ENCODE measurements at places on chromosomes 13 and 19.
A peak's percentile ranks its signal among the peaks of the same experiment; 100 is the strongest.

GRCh38 chr13:100533588-100534041 is 55.0 kb downstream of the GGACT start:
- no peak for DNase-seq

GRCh38 chr19:56660381-56661107 is 11.0 kb downstream of the ZNF835 start:
- no peak for DNase-seq

DNA sequence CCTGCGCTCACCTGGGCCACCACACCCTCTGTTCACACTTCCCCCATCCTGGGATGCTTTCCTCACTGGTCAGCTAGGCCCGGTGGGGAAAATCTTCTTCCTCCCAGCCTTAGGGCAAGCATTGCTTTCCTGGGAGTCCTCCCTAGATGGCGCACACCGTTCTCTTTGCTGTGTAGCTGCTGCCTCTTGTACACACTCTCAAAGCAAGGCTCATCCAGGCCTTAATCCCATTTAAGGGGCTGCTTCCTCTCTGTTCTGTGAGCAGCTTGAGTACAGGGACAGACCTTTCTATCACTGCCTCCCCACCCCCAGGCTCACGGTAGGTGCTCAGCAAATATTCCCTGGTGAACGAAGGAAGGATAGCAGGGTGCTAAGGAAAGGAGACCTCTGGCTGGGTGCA is 11.1 kb downstream of the SLC7A10 start:
- DNase-seq, result no peak

DNA sequence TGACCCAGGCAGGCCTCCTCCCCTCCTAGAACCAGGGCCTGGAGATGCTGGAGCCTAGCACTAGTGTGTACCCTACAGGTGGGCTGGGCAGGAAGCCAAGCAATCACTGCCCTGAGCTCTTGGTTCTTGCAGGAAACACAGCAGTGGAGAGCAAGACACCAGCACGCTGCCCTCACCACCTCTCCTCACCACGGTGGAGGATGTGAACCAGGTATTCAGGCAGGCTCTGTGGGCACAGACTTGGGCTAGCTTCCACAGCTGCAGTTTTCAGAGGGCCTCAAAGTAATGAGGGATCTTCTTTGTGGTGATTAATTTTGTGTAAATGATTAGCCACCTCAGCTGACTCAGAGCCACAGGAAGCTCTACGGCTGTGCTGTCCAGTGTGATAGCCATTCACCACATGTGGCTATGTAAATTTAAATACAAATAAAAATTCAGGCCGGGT is 13.6 kb upstream of the GPI start:
- no peak for DNase-seq

DNA sequence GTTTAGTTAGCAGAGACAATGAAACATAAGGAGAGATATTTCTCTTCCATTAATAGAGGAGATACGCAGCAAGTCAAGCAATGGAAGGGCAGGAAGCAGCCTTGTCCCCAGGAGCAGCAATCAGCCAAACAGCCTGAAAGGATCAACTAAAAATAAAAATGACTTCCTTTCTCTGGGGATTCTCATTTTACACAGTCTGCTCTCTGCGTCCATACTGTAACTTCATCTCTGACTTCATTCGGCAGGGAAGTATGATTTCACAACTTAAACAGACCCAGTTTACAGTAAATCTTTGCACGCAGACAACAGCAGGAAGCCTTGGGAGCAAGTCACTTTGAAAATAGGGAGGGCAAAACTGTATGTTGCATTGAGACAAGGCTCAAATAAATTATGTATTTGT is 826.7 kb downstream of the DIAPH3 start:
- DNase-seq, result no peak

DNA sequence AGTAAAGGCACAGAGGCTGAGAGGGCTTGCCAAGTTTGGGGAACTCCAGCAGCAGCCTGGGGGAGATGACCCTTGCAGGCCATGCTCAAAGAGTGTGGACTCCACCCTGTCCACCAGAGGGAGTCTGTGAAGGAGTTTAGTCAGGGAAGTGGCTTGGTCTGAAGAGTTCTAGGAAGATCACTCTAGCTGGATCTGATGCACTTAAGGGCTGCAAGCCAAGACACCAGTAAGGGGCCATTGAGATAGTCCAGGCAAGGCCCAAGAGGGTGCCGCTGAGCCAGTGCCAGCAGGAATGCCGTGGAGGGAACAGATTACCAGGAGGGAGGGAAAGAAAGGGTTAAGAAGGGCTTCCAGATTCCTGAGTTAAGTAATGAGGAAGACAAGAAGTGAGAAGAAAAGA is 68.7 kb downstream of the ZAR1L start:
- DNase-seq, result peak; percentile 32

GRCh38 chr13:73722120-73722519 is 412.1 kb downstream of the KLF12 start:
- no peak for DNase-seq

GRCh38 chr13:100409132-100409531 is 179.5 kb downstream of the GGACT start:
- no peak for DNase-seq

DNA sequence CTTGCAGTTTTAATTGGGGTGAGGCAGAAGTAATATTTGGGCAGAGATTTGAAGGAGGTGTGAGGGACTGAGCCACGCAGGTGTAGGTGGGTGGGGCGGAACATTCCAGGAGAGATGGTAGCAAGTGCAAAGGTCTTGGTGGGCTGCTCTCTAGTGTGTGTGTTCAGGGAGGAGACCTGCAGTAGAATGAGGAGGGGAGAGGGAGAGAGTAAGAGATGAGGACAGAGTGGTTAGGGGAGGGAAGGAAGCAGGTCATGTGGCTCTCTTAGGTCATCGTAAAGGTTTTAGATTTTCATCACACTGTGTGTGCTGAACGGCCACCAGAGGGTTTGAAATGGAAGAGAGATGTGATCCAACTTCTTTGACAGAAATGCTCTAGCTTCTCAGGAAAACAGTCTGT is 33.5 kb downstream of the WASF3 start:
- DNase-seq, result no peak

GRCh38 chr19:511101-511851 is 4.0 kb downstream of the TPGS1 start:
- peak; percentile 41 for DNase-seq

DNA sequence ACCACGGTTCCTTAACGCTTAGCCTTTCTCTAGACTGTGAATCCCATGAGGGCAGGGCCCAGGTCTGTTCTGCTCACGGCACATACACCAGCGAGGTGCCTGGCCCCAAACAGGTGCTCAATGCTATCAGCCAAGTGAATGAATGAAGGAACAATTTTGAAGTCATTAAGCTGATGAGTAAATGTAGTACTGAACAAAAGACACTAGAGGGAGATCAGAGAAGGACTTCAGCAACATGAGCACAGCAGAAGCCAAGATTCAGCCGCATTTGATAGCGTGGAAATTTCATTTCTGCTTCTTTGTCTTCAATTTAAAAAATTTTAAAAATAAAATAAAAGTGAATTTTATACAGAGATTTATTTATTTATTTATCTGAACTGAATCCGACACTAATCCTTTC is 20.1 kb upstream of the MYO16 start:
- DNase-seq, result no peak

GRCh38 chr19:5914358-5914774 is 312 bp downstream of the CAPS start:
- no peak for DNase-seq

DNA sequence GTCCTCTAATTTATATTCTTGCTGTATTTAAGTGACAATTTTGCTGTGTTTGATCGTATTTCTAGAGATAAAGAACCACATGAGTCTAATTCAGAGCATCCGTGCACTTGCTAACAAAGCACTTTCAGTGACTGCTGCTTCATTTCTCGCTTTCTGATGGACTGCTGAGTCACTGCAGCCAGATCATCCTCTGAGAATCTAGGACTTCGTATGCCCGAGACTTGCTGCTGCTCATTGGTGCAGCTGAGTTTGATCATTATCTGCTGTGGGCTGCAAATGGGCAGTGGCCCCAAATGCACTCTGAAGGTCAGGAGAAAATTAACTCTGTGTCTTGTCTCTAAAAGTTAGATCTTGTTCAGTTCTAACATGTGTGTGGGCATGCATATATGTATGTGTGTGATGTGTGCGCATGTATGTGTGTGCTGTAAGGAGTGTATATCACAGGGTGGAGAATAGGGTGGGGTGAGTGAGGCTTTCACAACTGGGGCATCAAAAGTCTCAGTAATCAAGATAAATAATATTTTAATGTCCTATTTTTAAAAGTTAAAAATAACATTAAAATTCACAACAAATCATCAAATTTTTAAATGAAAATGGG is 342.6 kb downstream of the MTUS2 start:
- no peak for DNase-seq

DNA sequence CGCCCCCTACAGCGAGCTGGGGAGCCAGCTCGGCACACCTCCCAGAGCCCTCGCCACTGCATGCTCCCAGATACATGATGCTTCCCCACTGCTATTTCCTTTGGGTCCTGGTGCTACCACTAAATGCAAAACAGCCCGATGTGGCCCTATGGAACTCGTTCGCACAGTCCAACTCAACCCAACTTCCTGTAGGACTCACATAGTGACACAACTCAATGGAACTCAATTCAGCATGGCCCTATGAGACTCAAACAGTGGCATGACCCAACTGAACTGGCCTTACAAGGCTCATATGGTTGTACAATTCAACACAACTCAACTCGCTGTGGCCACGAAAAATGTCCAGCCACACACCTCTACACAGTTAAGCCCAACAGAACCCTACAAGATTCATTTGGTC is 3.5 kb downstream of the KCNA7 start:
- no peak for DNase-seq

DNA sequence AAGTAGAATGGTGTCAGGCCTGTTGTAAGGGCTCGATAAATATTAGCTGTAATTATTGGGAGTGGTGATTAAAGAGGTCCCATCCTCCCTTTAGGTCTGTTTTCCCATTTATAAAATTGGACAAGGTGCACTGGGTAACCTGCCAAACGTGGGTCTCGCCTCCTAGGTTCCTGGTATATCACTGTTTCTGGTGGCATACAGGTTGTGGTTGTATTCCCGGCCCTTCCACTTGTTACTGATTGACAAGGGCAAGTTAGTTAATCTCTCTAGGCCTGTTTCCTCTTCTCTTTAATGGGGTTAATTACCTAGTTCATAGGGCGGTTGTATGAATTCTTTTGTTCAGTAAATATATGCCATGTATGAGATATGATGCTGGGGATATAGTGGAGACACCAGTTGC is 1.5 kb downstream of the PPP2R1A start:
- DNase-seq, result no peak

- DNase-seq, result no peak
Measured at GRCh38 chr19:19528721-19529490, at the start of gene YJEFN3. TSS of gene YJEFN3 (plus strand) at chr19:19528911. CDS start at chr19:19528933, 22 bp downstream.

- DNase-seq, result no peak
Measured at GRCh38 chr13:71866335-71867130, 471 bp downstream of the DACH1 start.

DNA sequence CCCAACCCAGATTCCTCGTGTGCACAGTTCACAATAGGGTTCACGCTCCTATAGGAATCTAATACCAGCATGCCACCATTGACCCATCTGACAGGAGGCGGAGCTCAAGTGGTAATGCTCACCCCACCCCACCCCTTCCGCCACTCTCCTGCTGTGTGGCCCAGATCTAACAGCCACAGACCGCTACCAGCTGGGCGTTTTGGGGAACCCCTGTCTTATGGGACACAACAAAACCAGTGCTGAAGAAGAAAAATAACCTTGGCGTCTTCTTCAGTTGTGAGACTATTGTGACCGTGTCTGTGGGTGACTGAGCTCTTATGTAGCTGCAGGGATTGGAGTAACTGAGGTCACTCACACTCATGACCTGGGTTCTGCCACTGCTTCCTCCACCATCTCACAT is 5.2 kb upstream of the OR10H1 start:
- no peak for DNase-seq

DNA sequence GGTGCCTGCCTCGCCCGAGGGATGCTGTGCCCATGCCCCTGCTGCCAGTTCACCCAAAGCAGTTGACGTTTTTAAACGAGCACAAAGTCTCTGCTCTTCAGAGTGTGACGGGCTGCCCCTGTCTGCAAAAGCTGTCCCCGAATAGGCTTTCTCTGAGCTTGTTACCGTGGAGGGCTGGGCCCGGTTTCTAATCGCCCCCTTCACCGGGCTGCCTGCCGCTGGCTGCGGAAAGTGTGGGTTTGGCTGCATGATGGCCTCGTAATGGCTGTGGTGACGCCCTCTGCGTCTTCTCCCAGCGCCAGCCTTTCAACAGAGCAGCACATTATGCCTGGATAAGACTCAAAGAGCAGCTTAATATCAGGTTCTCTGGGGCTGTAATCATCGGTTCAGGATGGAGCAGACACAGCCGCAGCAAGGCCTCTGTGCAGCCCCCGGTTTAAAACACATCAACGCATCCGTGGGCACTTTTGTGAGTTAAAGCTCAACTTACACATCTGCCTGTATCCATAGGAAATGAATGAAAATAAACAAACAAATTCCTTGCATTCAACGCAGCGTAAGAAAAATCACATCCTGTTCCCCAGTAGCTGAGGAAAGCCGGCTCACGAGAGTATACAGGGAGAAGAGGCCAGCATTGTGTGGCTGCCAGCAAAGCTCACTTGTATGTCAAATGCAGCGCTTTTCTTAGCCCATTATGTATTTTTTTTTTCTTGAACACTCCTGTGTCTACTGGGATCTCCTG is 166.4 kb upstream of the SOX1 start:
- DNase-seq, result no peak

DNA sequence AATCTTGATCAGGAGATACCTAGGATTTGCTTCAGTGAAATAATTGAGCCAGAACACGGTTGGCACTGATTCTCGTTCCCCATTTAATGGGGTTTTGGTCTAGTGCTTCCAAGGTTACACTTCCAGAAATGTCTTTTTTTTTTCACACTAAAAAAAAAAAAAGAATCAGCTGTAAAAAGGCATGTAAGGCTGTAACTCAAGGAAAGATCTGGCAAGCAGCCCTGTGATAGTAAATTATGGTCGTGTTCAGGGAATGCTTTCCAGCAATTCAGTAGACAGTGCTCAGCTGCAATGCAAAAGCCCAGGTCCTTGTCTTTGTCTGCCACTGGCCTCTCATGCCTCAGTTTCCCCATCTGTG is 27.2 kb upstream of the NDUFS7 start:
- no peak for DNase-seq

DNA sequence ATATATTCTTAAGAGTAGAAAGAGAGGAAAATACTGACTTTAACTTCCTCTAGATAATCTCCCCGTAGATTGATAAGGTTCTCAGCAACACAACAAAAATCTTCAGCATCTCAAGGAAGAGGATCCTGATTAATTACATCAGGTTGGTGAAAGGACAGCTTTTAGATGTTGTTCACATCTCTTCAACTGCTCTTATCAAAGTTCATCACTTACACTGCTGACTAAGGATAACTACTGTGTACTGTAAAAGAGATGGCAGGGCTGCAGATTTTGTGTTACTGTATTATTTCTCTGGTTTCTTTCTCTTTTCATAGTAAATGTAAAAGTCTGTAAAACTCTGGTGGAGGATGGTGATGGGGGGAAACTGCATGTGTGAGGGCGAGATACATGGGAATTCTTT is 133.7 kb downstream of the PCDH9 start:
- no peak for DNase-seq

- DNase-seq, result no peak
Measured at GRCh38 chr13:50993371-50993770, 83.8 kb downstream of the RNASEH2B start.

DNA sequence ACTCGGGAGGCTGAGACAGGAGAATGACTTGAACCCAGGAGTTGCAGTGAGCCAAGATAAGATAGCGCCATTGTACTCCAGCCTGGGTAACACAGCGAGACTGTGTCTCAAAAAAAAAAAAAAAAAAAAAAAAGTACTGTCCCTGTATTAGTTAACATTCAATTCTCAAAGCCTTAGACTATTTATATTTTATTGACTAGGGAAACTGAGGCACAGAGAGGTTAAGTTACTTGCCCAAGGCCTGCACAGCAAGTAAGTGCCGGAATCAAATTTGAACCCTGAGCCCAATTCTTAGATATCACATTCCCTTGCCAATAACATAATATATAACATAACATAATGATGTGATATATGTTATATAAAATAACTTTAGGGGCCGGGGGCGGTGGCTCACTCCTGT is 921 bp upstream of the KLC3 start:
- no peak for DNase-seq

All from activated CD4-positive, alpha-beta T cell treated with anti-CD3 and anti-CD28 coated beads, Interleukin-2, amount 50 U/mL, for 24 hours (primary cell).